Amniotic stem cell (primary cell): ENCODE measurements at places on chromosomes 12 and 14.

DNA sequence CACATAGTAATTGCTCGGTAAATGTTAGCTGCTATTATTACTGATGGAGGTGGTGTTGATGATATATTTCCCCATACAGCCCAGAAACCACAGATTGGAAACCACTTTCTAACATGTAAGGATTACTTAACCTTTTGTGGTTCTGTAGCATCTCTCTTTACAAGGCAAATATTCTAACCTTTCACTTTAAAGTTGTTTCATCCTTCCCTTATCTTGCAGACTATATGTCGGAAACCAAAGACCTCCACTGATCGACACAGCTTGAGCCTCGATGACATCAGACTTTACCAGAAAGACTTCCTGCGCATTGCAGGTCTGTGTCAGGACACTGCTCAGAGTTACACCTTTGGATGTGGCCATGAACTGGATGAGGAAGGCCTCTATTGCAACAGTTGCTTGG, 75.8 kb downstream of the FRMD6 start:
- DNase-seq, result no peak

GRCh38 chr12:57631566-57632072, 1.4 kb downstream of the B4GALNT1 start:
- no peak for DNase-seq

DNA sequence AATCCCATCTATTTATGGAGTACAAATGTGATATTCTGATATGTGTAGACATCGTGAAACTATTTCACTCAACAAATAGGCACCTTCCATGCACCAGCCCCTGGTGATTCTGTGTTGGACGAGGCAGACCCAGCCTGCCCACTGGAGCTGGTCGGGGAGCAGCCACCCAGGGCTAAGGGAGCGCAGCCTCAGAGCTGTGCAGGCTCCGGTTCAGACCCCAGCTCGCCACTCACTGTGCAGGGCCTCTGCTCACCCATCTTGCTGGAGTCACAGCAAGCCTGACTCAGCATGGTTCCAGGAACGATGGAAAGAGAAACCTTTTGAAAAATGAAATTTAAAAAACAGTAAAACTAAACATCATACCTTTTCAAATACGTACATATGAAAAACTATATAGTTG, 52.3 kb upstream of the BCL11B start:
- no peak for DNase-seq

DNA sequence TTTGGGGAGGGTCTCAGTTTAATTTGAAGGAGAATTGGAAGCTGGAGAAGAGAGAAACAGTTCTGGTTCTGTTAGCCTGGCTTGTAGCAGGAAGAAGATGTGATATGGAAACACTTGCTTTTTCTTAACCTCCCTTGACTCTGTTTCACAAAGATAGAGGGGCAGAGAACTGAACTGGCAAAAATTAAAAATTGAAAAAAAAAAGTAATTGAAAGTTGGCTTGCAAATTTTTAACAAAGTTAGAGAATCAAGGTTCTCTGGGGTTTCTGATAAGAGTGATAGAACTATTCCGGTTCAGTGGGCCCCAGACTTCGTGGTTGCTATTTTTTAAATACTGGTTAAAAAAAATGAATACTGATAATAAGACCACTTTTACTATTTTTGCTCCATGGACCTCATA, 2.8 kb downstream of the CRADD start:
- no peak for DNase-seq

GRCh38 chr12:56957229-56958052, at the start of gene RDH16:
Gene RDH16 (minus strand): TSS chr12:56957608. CDS start chr12:56957462, 146 bp downstream.
- DNase-seq, result no peak

DNA sequence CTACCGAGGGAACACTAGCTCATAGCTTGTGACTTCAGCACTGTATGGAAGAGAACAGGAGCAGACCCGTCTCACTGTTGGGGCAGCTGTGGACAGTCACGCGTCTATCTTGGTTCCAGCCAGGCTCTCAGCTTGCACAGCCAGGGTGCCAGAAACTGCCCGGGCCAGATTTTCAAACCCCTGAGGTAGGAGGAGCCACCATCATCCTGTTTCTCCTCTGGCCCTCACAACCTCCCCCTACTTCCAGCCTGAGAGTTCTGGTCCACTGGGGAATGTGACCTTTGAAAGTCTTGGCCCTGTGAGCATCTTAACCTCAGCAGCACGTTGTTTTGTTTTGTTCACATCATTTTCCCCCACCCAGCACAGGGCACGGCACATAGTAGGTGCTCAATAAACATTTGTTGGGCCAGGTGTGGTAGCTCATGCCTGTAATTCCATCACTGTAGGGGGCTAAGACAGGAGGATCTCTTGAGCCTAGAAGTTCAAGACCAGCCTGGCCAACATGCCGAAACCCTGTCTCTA, 50.4 kb downstream of the PSMA6 start:
- DNase-seq, result no peak

GRCh38 chr12:105212438-105212837, 23.5 kb downstream of the APPL2 start:
- peak; percentile 60 for DNase-seq

DNA sequence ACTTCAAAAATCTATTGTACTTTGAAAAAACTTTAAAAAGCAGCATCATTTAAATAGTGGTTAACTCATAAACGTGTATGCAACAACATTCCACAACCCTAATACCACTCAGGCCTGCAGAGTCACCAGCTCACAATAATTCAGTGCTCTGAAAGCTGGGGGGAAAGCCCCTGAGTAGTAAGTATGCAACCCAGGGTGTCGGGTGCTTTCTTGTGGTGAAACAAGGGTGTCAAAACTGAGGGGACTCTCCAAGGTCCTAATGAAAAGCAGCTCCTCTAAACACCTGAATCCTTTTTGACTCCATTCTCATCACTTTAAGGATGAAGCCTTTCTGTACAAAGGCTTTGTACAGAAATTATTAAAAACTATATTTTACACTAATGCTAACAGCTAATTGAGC, 33.7 kb downstream of the FGFR1OP2 start:
- DNase-seq, result no peak

GRCh38 chr14:30994681-30995620, 30.5 kb upstream of the AP4S1 start:
- no peak for DNase-seq

DNA sequence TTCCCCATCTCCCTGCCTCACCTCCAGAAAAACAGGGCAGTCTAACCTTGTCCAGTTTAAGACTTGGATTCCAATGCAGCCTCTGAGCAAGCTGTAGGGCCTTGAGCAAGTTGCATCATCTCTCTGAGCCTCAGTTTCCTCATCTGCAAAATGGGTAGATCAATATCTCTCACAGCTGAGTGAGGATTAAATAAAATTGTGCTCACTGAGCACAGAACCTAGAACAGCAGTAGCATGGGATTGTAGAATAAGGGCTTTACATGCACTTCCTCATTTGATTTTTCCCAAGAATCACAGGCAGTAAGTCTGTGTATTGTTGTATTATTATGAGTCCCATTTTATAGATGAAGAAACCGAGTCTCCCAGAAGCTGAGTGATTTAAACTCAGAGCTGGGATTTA, 2.0 kb downstream of the DTX1 start:
- no peak for DNase-seq

DNA sequence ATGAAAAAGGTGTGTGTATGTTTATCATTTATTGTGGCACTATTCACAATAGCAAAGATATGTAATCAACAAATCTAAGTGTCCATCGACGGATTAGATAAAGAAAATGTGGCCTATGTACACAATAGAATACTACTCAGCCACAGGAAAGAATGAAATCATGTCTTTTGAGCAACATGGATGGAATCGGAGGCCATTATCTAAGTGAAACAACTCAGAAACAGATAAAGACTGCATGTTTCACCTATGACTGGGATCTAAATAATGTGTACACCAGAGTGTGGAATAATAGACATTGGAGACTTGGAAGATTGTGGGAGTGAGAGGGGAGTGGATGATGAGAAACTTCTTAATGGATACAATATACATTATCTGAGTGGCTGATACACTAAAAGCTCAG, 44.0 kb downstream of the CCER1 start:
- DNase-seq, result no peak

DNA sequence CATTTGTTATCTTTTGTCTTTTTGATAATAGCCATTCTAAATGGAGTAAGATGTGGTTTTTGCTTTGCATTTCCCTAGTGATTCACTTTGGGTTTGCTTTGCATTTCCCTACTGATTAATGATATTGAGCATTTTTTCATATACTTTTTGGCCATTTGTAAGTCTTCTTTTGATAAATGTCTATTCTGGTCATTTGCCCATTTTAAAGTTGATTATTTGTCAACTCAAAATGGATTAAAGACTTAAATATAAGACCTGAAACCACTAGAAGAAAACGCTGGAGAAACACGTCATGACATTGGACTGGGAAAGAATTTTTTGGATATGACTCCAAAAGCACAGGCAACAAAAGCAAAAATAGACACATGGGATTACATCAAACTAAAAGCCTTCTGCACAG, 148.0 kb downstream of the APAF1 start:
- DNase-seq, result no peak
